ENCODE measurements at places on chromosomes 2 and 18.

GRCh38 chr2:204888222-204888621 lies 342.9 kb downstream of the PARD3B start:
- no peak for DNase-seq

DNA sequence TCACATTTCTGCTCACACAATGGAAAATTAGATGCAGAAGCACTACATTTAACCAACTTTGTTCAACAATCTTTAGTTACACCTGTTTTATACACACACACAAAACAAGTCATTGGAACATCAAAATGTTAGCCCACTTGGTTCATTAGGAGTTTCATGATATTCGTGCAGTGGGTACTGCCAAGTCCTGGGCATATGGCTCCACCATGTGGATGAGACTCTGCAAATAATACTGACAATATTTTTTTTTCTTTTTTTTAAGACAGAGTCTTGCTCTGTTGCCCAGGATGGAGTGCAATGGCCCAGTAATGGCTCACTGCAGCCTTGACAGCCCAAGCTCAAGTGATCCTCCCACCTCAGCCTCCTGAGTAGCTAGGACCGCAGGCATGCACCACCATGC lies 34.5 kb upstream of the GRB14 start:
- DNase-seq: no peak

DNA sequence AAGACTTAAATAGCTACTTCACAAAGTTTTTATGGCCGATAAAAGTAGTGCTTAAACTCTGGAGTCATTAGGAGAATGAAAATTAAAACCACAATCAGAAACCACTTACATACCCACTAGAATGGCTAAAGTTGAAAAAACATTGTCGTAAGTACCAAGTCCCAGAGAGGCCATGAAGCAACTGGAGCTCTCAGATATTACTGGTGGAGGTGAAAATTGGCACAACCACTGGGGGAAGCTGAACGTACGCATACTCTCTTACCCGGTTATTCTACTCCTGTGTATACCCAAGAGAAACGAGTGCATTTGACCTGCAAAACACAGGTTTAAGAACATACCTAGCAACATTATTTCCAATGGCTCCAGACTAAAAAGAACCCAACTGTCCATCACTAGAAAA lies 76.5 kb upstream of the TMEM247 start:
- DNase-seq: no peak

GRCh38 chr18:23990474-23991410 lies 23.8 kb upstream of the TTC39C start:
- DNase-seq: no peak

- no peak for DNase-seq
Observed at GRCh38 chr18:24443870-24444269, 16.6 kb upstream of the HRH4 start.

- DNase-seq: no peak
Observed at GRCh38 chr18:9517869-9518268, 42.6 kb downstream of the RALBP1 start.

GRCh38 chr2:231987124-231987727 lies 25.7 kb downstream of the DIS3L2 start:
- DNase-seq: no peak

DNA sequence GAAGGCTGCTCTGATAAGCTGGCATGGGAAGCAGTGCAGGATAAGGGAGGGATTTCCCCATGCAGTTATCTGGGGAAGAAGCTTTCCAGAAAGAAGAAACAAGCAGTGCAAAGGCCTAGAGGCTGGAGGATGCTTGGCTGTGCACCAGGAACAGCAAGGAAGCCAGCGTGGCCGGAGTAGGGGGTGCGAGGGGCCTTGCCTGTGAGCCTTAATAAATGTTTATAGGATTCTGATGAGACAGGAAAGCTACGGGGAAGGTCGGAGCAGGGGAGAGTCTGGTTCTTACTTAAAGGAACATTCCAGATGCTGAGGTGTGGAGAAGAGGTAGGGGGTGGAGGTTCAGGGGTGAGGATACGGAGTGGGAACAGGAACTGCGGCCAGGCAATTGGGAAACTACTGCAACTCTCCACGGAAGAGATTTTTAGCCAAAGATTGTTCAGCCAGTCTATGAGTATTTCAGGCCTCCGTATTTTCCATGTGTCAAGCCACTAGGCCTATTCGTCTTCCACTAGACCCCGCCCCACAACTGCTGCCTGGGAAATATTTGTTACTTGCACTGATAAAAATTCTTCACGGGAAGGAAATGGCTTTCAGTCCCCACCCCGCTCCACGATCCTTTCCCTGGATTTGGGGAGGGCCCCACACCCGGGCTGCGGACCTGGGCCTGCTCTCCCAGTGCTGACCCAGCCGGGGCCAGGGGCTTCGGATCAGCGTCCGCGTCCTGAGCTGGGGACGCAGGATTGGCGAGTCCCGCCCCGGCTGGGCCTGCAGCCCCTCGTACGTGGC lies 516 bp downstream of the EIF2AK2 start:
- peak; percentile 21 for DNase-seq

GRCh38 chr2:159029936-159030335 lies 61.5 kb downstream of the TANC1 start:
- no peak for DNase-seq

DNA sequence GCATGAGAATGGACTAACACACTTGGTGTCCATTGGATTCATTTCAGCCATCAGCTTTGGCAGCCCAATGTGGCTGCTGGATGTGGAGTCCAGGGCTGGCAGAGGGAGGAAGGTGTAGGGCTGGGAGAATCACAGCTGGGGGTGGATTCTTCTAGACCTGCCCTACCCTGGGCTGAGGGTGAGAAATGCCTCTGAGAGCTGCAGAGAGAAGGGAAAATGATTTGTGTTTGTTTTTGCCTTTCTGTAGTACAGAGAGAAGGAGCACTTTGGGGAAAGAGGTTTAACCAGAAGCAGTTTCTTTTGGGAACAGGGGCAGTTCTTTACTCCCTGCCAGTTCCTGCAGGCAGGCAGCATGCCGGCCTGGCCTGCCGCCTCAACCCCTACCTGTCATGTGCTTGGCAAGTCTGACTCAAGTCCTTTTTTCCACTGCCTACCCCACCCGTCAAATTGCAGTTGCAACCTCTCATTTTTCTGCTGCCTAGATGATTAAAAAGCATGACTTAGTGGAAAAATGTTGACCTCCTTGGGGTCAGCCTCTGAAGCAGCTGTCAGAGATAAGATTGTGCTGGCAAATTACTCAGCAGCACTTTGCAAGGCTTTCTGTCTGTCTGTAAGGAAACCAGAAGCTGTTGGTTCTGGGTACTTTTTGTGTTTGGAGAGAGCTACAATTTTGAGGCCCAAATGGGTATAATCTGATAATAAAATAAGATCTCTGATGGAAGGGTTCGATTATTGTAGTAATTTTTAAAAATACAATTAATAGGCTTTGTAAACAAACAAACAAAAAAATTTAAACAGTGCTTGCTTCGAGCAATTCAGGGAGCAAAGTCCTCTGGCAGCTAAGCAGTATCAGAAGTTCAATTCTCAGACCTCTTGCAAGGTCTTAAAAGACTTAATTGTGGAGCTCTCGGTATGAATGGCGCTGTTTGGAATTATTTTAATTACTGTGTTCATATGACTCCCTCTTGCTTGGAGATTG lies 21.7 kb downstream of the LBH start:
- DNase-seq: no peak

DNA sequence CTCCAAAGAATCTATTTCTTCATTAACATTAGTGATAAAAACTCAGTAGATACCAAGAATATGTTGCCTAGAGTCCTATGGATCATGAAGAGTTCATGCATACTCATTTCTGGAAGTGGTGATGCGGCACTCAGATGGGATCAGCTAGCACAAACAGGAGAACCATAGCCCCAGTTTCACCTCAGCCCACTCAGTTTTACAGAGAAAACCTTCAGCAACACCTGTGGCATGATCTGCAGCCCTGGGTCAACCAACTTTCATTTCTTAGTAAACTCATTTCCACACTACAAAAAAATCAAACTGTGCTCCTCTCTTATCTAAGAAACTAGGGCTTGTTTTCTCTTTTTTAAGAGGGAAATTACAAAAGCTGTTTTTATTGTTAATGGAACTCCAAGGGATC lies 569.4 kb downstream of the CCDC85A start:
- DNase-seq: no peak

DNA sequence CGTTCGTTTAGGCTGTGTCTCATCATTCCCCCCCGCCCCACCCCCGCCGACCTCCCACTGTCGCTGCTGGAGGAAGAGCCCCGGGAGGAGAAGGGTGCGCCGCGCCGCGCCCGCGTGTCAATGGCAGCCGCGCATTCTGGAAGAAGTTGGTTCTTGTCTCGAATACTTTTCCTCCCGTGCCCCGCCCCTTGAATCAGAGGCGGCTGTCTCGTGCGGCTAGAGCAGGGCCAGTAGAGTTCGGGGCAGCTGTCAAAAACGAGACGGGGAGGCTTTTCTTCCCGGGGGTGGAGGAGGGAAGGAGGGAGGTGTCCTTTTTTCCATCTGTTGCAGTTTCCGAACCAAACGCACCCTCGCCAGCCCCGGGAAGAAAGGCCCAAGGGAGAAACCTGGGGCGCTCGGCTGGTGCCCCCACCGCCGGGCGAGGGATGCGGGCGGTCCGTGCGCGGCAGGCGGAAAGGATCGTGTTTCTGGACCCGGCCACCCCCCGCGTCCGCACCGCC lies 410 bp upstream of the TGIF1 start:
- no peak for DNase-seq

GRCh38 chr18:54165450-54165849 lies 59.0 kb downstream of the MBD2 start:
- DNase-seq: no peak

- no peak for DNase-seq
Observed at GRCh38 chr2:225041207-225041850, 939 bp downstream of the DOCK10 start.

- no peak for DNase-seq
Observed at GRCh38 chr2:53987336-53987921, 16.6 kb upstream of the PSME4 start.

- DNase-seq: no peak
Observed at GRCh38 chr18:36379435-36379984, 82.0 kb downstream of the FHOD3 start.

DNA sequence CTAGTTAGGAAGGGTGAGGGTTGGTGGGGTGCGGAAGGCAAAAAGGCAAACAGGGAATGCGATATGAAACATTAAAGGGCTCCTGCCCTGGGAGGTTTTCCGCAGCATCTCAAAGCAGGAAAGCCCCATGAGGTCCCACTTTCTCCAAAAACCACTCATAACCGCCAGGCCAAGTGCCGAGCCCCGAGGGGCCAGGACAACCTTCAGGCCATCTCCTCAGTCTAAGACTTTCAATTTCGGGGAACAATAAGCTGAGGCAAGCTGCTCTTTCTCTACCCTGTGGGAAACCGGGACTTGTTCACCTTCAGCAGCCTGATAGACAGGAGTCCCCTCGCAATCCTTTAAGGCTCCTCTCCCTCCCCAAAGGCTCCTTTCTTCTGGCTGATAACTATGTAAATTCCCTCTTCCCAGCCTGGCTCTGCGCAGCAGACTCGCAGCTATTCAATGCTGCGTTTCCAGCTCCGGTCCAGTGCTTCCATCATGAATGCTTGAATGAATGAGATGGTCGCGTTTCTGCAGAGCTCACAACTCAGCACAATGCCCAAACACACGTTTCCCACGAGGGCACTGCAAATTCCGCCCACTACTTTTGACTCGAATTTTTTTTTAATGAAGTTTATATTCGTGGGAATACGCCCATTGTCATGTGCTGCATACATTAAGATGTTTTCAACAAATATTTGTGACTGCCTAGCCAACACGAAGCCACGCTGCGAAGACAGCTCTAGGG lies 1.4 kb downstream of the LAMA1 start:
- DNase-seq: peak; percentile 55

- DNase-seq: peak; percentile 12
Observed at GRCh38 chr2:80302314-80303005, 2.1 kb downstream of the LRRTM1 start.

DNA sequence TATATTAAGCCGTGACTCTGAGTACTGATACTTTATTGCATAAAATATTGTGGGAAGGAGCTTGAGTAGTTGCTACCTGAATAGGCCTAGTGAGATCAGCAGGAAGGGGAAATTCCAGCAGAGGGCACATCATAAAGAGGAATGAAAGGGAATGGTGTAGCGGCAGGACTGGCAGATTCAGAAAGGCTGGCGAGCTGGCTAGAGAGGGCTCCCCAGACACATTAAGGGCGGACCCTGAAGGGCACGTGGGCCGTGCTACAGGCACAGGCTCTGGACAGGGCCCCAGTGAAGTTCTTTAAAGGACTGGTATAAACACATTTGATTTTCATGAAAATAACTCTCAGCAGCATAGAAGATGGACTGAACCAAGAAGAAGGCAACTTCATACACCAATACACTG lies 43.0 kb downstream of the PTPN2 start:
- DNase-seq: no peak

- DNase-seq: no peak
Observed at GRCh38 chr18:77127769-77128671, 4.6 kb downstream of the MBP start.

GRCh38 chr2:96618596-96619283 lies 19.4 kb downstream of the KANSL3 start:
- no peak for DNase-seq

- DNase-seq: no peak
Observed at GRCh38 chr2:180255981-180256380, 248.9 kb upstream of the CWC22 start.

GRCh38 chr2:165952741-165953211 lies 800 bp downstream of the TTC21B start:
- DNase-seq: no peak

- DNase-seq: no peak
Observed at GRCh38 chr2:4465671-4466070, 762.3 kb downstream of the DCDC2C start.

DNA sequence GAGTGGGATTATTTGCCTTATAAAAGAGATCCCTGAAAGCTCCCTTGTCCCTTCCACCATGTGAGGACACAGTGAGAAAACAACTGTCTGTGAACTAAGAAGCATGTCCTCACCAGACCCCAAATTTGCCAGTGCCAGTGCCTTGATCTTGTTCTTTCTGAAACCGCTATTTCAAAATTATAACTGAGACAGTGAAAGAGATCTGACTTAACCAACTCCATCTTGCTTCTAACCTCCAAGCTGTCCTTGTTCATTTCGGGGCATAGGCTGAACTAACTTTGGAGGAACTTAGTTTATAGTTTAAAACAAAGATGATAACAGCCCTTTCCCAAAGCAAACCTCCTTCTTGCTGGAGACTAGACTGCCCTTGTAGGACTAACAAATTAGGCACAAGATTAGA lies 563.9 kb downstream of the ADCYAP1 start:
- no peak for DNase-seq

GRCh38 chr18:62281684-62282083 lies 43.4 kb upstream of the TNFRSF11A start:
- DNase-seq: no peak

DNA sequence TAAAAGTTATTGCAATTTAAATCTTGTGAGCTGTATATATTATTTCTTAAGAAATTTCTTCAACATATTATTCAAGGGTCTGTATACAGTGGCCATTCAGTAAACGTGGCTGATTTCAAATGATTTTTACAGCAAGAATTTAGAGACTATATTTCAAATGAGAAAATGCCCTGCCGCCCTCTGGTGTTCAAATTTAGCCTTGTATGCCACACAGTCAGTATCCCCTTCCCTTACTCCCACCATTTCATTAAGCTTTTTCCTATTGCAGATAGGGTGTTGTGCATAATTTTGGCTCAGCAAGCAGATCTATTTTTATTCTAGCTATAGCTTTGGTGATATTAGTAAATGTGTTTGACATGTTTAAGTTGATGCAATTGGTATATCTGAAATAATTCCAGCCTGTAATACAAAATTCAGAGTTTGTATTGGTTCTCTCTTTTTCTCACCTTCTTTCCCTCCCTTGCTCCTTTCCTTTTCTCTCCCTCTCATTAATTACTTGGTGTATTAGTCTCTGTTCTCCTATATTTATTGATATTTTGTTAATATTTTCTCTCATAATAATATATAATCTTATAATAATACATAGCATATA lies 22.8 kb upstream of the SCN7A start:
- DNase-seq: peak; percentile 8
